Activated CD8-positive, alpha-beta memory T cell treated with anti-CD3 and anti-CD28 coated beads for 48 hours (primary cell): ENCODE measurements at places on chromosomes 6 and 20.

DNA sequence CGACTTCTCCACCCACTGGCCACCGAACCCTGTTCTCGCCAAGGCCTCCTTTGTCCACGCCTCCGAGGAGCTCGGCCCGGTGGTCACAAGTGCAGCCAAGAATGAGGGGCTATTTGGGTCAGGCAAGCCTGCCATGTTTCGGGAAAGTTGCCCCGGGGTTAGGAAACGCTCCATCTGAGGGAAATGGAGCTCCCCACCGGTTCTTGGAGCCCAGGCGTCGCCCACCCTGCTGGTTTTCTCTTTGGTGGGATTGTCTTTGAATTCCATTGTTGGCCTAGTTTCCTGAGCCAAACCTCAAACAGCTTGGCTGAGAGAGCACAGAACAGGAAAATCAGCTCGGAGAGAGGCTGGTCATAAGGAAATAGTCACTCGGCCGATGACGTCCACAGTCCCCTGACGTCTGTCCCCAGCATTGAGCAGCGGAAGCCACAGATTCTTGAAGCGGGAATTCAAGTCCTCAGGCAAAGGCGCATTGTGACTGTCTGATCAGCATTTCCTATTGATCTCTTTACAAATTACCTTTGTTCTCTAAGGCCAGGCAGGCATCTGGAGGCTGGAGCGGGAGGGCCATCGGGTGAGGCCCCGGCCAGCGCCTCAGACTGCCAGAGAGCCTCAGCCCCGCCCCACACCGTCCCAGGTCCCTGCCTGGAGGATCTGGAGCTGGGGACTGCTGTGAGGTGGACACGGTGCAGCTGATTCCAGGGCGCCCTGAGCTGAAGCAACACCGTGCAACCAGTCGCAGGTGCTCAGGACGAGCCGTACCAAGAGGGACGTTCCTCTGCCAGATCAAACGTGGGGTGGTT, 138.6 kb downstream of the DLL1 start:
- no peak for DNase-seq

- DNase-seq = no peak
Observed at GRCh38 chr20:51648571-51648947, 106.0 kb upstream of the NFATC2 start.

DNA sequence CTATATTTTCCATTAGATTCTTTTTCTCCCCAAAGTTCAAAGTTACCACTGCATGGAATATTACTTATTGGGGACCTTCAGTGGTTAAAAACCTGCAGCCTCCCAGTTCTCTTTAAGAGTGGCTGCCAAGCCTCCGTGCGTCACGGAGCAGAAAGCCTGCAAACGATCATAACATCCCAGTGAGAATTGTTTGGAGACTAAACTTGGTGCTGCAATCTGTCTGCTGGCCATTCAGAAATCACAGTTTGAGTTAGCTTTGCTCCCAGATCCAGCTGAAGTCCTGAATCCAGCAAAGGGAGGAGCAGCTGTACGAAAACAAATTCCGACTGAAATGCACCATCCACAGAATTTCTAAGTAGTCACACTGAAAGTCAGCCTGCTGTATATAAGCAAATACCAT, 213.5 kb upstream of the PDE10A start:
- DNase-seq = no peak

- DNase-seq = no peak
Observed at GRCh38 chr6:18262702-18263417, 1.5 kb downstream of the DEK start.

DNA sequence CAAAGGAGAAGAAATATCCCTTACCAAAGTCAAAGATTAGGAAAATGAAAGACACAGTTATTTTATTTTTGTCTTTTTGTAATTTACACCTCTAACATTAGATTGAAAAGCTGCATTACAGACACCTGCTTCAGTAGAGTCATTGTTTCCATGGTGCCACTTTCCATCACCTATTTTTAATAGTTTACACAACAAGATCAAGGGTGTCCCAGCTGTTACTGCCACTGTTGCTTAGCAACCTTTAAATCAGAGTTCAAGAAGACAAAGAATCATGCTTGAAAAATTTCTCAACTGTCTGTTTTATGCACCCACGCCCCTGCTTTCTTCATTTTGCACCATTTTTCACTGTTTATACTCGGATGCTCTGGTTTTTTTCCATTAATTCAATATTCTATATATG, 668.2 kb upstream of the GJE1 start:
- no peak for DNase-seq

DNA sequence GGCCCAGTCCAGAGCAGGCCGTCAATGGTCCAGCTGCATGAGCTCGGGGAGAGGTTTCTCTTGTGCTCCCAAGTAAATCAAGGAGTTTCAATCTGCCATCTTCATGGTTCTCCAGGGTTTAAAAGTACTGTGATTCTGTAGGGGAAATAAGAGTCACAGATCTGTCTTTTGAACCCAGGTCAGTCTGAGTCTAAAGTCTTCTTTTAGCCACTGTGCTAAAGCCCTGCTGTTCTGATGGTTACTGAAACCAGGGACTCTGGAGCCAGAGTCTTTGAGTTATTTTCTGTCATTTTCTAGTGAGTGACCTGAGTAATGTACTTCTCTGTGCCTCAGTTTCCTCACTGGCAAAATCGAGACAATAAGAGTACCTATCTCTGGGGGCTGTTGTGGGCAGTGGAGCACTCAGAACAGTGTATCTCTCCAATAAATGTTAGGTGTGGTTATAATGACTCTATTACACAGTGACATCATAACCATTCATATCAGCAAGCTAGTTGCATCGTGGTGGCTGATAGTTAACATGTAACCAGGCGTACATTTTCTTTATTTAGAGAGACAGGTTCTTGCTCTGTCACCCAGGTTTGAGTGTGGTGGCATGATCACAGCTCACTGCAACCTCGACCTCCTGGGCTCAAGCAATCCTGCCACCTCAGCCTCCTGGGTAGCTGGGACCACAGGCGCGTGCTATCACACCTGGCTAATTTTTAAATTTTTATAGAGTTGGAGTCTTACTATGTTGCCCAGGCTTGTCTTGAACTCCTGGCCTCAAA, 74.6 kb upstream of the KCNG1 start:
- no peak for DNase-seq

DNA sequence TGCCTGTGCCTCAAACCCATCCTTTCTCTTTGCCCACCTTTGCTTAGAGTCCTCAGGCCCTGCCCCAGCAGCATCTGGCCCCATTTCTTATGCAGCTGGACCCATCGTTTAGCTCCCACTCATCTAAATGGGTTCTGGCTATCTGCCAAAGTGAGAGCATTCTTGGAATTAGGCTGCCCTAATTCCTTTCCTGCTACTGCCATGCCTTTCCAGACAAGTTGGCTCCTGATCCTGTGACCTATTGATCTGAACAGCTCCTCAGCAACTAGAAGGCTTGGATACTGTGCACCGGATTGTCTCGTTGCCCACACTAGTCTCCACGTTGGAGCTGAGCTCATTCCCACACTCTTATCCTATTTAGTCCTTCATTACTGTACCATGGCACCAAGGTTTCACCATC, 22.9 kb downstream of the DZANK1 start:
- DNase-seq = no peak

- no peak for DNase-seq
Observed at GRCh38 chr20:47995661-47996060, 210.4 kb upstream of the SULF2 start.

- DNase-seq = no peak
Observed at GRCh38 chr20:49627329-49627761, 59.4 kb upstream of the PTGIS start.
